ENCODE measurements at places on chromosomes 6 and 20.

GRCh38 chr6:13433709-13434121 lies 53.7 kb downstream of the GFOD1 start:
- DNase-seq, result no peak

DNA sequence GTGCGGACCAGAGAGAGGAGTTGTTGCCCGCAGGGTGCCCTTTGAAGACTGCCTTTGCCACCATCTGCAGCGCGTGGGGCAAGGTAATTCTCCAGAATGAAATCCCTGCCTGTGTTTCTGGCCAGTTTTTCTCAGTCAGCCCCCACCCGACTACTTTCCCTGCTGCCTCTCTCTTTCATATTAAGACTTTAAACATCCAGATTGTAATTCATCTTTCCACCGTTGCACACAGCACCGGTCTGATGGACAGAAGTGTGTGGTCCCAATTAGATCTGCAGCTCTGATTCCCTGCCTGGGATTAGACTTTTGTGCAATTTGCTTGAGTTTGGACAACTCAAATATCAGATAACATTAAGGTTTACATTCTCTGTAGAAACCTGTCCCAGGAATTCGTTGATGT lies 489.0 kb downstream of the QKI start:
- DNase-seq, result no peak

GRCh38 chr6:100693249-100693927 lies 187.7 kb downstream of the ASCC3 start:
- no peak for DNase-seq

DNA sequence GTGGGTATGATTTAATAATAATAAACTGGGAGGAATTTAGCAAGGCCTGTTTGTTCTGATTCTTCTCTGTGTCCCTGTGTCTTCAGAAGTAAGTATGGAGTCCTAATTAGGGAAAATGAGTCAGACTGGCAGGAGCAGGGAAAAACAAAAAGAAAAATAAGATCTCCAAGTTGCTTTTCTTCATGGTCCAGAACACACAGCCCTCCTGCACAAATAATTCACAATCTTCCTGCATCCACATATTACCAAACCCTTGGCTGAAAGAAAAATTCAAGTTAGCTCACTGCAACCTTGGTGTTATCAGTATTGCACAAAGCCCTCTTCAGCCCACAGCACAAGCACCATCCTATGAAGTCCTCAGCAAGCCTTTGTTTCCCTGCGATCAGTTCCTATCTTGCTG lies 142.0 kb upstream of the LAMA2 start:
- no peak for DNase-seq

- no peak for DNase-seq
These were observed 3.9 kb upstream of the FAM83C start for GRCh38 chr20:35296101-35296554.

DNA sequence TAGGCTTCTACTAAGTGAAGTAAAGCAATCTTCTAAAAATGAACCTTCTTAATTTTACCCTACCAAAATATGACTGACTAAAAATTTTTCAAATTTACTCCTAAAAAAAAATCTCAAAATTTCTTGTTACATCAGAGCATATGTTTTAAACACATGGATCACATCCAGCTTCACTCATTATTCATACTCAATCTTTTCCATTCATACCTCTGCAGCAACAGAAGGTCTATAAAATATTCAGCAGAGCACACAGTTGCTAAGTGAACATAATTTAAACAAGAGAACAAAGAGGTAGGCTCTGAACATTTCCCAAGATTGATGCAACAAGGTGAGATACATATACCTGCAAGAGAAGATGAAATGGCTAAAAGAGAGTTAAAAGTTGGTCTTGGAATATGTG lies 213.9 kb downstream of the SOD2 start:
- no peak for DNase-seq

GRCh38 chr6:11424395-11425034 lies 113.0 kb upstream of the TMEM170B start:
- DNase-seq, result no peak

DNA sequence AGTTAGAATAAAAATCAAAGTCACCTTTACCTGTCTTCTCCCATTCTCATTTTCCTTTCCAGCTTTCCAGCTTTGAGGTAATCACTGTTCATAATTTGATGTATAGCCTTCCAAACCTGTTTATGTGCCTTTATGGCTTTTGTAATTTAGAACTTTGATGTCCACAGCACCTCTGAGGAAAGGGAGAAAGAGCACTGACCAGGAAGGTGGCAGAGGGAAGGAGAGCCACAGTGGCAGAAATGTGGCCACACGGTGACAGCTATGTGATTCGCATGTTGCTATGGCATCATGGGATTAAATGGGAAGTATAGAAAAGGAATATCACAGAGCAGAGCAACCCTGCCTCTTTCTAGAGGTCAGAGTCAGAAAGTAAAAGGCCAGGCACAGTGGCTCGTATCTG lies 51.7 kb upstream of the PLCG1 start:
- DNase-seq, result no peak

DNA sequence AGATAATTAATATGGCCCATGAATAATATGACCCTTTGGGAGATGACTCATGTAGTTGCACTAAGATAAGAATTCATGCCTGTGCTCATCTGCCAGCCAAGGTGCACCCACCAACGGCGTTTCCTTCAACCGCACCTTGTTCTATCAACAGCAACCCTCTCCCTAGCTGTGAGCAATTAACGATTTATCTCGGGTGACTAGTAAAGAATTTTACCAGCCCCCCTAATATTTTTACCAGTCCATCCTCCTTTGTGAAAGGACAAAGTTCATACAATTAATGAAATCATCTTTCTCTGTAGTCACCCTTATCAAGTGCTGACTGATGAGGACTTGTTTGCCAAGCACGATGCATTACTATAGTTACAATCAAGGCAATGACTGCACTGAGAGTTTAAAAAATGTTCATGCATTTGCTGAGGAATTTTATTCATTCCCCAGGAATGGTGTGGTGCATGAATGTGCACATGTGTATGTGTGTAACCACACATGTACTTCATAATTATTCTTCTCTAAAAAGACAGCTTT lies 118.7 kb downstream of the SMOC2 start:
- DNase-seq, result no peak

DNA sequence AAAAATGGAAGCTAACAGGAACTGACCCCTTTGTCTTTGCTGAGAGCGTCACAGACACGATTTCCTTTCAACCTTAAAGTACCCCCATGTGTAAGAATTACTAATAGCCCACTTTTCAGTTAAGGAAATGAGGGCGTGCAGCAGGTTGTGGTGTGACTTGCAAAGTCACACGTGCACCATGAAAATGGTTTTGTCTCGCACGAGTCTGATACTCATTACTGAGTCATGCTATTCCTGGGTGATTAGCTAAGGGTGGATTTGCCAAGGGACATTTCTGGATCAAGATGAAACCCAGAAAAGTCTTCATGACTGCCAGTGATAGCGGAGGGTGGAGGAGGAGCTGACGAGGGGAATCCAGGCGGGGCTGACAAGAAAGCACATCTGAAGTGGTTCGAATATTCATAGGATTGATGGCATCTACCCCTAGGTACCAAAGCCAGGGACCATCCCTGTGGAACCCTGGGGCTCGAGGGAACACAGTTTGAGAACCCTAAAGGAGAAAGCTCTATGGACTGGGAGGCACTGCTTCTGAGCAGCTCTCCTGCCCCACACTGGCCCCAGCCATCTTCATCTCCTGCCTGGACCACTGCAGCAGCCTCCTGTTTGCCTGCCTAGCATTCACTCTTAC lies 12.1 kb upstream of the NFATC2 start:
- no peak for DNase-seq

DNA sequence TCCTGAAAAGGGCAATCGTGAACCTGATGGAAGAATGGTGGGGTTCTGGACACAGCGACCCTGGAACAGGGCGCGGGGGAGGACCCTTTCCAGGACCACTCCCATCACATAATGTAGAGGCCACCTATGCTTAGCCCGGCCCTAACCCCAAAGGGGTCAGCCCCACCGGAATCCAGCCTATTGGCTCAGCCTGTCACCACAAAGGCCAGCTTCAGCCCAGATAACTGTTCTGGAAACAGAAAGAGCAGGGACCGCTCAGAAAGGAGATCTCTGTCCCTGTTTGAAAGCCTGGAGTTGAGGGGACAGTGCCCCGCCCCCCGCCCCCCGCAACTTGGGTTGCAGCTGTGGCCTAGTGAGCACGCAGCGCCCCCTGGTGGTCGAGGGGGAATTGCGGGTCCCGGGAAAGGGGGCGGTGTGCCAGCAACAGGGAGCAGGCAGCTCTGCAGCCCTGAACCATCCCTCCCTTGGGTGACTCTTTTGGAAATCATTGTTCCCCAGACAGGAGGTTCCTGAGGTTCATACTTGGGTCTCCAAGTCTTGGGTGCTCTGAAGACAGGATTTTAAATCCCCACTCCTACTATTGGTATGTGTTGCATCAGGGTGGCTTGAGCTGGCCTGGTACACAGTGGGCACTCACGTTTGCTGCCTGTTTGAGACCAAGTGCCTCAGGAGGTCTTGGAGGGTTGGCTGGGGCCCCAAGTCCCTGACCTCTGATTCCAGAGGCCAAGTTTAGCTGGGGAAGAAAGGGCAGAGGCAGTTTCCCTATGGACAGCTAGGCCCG lies 1.5 kb downstream of the SIGLEC1 start:
- DNase-seq, result peak; percentile 66

- no peak for DNase-seq
These were observed 177.6 kb upstream of the LRFN2 start for GRCh38 chr6:40764726-40765125.

DNA sequence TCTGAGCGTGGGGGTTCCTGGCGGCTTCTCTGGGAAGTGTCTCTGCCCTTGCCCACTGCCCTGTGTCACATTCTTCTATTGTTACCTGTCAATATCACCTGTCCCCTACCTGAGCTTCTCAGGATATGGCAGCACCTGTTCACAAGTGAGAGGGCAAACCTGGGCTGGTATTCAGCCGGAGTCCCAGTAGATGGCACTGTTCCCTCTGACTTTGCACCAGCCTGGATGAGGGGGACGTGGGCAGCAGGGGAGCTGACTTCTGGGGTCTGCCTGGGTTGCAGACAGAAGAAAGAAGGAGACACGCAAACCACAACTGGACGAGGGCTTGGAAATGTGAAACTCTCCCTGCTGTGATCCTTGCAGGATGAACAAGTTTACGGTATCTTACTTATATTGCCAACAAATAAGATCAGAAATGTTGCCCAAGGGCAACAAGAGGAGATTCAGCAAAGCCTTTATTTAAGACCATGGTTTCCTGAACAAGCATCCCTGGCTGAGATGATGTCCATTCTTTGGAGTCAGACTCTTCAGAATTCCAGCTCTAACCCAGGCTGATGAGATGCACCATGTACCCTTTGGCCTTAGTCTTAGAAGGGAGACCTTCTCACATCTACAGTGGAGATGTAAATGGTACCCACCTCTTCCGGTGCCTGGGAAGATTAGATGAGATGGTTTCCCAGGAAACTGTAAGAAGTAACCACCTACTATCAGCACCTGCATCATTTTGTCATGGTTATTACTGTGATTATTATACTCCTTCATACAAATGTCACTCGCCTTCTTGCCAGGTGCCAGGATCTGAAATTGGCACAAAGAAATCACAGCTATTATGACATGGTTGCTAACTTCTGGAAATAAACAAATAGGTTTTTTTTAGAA lies 400.0 kb upstream of the CDH4 start:
- no peak for DNase-seq

- DNase-seq, result no peak
These were observed 24.5 kb downstream of the KIF3B start for GRCh38 chr20:32301719-32302506.

DNA sequence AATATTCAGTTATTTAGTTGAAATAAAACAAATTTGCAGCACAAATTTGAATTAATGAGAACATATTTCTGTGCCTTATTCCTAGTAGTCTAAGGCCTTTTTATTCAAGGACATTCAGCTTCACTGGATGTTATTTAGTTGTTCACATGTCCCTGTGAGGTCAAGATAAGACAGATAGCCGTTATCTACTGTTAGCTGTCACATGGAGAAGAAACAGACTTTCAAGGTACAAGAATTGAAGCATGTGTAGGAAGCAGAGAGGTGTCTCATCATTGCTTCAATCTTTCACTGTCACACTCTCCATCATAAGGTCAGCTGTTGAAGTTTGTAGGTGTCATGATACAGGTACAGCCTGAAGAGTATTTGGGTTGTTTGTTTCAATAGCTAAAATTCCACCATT lies 112.9 kb upstream of the JAG1 start:
- DNase-seq, result no peak

DNA sequence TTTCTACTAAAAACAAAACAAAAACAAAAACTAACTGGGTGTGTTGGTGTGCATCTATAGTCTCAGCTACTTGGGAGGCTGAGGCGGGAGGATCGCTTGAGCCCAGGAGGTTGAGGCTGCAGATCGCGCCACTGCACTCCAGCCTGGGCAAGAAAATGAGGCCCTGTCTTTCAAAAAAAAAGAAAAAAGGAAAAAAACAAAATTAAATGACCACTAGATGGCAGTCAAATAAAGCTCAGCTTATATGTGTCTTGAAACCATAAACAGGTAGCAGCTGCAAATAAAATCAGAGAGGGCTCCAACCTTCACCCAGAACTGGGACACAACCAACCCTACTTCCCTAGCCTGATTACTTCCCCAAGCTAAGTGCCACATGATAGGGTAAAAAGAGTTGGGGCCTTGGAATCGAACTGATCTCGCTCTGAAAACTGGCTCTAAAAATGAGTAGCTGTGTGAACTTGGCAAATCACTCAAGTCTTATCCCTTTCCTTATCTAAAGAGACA lies 67.1 kb upstream of the ADGRF4 start:
- DNase-seq, result no peak

DNA sequence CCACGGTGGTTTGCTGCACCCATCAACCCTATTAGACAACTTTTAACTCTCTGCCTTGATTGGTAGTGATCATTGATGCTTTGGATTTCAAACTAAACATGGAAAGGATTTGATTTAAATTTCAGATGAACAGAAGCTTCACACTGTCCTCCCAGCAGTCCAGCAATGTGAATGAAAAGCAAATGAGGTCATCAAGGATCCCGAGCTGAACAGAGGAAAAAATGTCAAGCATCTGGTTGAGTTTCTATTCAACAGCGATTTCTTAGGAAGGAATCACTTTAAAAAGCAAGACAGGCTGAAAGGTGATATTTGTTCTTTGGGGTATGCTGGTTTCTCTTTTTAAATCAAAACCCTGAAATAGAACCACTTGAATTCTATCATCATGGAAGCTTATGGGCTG lies 10.6 kb upstream of the SAMD3 start:
- DNase-seq, result no peak

GRCh38 chr6:25960734-25961133 lies 1.9 kb upstream of the TRIM38 start:
- DNase-seq, result peak; percentile 44

GRCh38 chr6:28765978-28766351 lies 157.8 kb downstream of the TRIM27 start:
- DNase-seq, result no peak

- no peak for DNase-seq
These were observed 144.5 kb downstream of the CEBPB start for GRCh38 chr20:50335105-50335504.

GRCh38 chr20:63876489-63877036 lies 11.5 kb downstream of the TPD52L2 start:
- DNase-seq, result no peak

- no peak for DNase-seq
These were observed 87.8 kb downstream of the L3MBTL3 start for GRCh38 chr6:130105996-130106704.
